NB4 (cell line): ENCODE measurements at places on chromosomes 16 and 17.

- no peak for DNase-seq
These were observed 12.3 kb upstream of the FASN start for GRCh38 chr17:82110298-82110697.

- peak; percentile 65 for DNase-seq
These were observed 2.5 kb upstream of the STARD3 start for GRCh38 chr17:39634384-39634871.

- DNase-seq, result no peak
These were observed 190.2 kb upstream of the ZNF469 start for GRCh38 chr16:88192601-88193000.

GRCh38 chr16:84471316-84471715 lies 33.1 kb downstream of the MEAK7 start:
- DNase-seq, result no peak

DNA sequence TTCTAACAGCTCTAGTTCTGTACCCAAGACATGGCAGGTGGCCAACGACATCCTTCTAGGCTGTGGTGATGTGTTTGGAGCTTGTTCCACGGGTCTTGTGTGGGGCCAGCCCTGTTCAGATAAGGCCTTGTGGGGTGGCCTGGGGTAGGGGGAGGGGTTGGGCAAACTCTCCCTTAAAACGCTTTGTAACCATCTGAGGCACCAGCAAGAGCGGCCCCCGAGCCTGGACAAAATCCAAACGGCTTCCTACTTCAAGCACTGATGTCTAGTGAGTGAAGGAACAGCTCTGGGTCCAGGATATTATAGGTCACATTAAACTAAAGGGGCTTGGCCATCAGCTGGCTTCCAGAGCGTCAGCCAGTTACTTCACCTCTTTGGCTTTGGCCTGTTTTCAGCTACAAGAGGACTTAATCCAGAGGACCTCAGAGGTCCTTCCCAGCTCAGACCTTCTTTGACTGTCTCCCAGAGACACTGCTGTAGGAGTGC lies 11.9 kb downstream of the SERPINF1 start:
- no peak for DNase-seq

DNA sequence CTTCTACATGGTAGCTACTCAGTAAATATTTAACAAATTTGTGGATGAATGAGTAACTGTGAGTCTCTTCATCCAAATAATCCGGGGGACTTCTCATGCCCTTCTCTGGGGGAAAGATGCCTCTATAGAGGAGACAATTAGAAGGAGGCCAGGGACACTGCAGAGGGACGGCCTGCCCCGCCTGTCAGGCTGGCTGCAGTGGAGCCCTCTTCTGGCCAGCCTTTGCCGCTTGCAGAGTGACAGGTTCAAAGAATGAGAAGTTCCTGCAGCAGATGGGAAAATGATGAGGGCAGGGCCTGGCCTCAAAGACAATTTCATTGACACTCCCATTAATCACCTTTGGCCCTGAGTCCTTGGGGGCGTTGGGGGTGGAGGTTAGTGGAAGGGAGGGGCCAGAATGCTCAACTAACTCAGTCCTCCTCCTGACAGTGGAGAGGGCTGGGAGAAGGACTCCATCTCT lies 339.0 kb downstream of the MAF start:
- peak; percentile 58 for DNase-seq

GRCh38 chr16:88941913-88942909 lies 34.8 kb downstream of the CBFA2T3 start:
- peak; percentile 88 for DNase-seq

DNA sequence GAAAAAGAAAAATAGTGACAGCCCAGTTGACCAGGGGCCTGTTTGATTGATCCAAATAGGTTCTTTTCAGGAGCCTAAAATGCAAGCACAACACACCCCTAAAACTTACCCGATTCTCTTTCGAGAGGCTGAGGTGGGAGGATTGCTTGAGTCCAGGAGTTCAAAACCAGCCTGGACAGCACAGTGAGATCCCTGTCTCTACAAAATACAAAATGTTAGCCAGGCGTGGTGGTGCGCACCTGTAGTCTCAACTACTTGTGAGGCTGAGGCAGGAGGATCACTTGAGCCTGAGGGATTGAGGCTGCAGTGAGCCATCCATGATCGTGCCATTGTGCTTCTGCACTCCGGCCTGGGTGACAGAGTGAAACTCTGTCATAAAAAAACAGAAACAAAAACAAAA lies 1.5 kb upstream of the KIF19 start:
- no peak for DNase-seq

GRCh38 chr17:18626152-18626870 lies 17.9 kb downstream of the TBC1D28 start:
- no peak for DNase-seq

GRCh38 chr17:50312308-50312707 lies 33.6 kb upstream of the XYLT2 start:
- no peak for DNase-seq

DNA sequence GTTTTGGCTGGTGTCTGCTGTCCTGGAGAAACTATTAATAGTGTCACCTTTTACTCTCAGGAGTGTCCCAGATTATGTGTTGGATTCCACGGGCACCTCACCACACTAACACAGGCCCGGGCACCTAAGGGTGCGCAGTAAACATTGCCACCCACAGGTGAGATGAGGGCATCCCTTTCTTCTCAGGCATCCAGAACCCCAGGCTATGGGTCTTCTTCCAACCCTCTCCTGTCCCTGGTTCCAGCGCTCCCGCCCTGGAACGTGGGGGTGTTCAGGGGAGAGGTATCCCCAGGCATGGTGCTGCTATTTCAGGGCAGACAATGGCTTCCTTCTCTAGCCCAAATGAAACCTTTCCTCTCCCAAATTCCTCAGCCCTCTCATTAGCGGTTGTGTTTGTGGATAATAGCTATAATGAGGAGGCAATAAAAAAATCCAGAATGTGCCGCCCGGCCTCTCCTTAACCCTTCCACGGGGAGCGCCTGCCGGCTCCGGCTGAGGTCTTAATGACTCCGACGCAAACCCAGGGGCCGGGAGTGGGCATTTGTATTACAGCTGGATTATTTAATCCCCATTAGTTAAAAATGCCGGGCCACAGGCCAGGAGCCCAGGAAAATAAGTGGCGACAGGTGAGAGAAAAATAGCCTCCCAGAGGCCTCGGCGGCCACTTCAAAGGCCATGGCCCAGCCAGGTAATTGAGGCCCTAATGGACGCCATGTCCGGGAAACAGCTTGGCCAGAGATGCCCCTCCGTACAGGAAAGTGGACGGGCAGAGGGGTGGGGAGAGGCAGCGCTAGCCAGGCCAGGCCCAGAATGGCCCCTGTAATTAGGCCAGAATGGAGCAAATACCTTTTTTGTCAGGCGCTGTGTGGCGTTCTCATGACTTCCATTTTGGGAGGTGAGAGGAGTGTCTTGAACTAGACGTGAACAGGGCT lies 102.8 kb downstream of the IRX5 start:
- no peak for DNase-seq

- DNase-seq, result no peak
These were observed 18.4 kb upstream of the CAPN15 start for GRCh38 chr16:508884-509736.

- no peak for DNase-seq
These were observed 676.6 kb downstream of the CDH11 start for GRCh38 chr16:64445245-64445644.

- DNase-seq, result no peak
These were observed 33.8 kb downstream of the CBFA2T3 start for GRCh38 chr16:88943131-88943664.

DNA sequence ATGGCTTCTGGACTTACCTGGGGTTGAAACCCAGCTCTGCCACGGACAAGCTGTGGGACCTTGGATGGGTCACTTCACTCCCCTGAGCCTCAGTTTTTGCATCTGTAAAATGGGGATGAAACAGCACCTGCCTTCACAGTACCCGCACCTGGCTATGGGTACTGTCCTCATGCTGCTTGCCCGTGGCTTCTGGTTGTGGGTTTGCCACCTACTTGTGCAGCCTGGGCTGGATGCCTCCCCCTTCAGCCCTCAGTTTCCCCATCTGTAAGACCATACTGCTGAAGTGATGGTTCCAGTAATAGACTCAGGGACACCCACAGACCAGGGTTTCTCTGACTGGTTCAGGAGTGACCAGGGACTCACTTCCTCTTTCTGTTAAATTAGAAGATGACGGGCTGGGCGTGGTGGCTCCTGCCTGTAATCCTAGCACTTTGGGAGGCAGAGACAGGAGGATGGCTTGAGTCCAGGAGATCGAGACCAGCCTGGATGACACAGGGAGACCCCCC lies 9.4 kb downstream of the GLIS2 start:
- DNase-seq, result peak; percentile 67

DNA sequence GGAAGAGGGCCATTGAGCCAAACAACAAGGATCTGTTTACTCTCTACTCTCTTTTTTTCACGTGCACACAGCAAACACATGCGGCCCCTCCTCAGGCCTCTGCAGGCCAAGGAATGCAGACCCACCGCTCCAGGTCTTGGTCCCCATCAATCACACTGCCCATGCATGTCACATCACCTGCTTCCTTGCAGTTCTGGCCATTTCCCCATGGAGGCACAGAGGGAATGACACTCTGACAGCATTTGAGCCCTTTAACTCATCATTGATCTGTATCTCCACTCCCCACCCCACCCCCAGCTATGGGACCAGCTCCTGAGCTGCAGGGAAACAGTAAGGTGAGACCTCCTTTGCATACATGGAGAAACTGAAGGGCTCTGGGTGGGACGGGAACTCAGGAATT lies 45.9 kb upstream of the MEIOC start:
- DNase-seq, result no peak

GRCh38 chr16:9647981-9648701 lies 534.1 kb downstream of the GRIN2A start:
- peak; percentile 31 for DNase-seq

DNA sequence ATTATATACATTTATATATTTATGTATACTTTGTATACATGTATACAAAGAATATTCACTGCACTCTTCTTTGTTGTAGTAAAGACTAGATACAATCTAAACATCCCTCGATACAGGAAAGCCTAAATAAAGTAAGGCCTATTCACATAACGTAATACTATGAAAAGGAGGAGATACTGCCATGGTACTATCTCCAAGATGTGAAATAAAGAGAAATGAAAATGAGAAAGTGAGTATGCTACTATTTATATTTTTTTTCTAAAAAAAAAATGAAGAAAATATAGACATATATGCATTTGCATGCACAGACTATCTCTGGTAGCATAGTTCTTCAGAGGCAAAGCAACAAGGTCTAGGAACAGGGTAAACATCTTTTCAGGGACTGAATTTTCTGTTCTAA lies 19.4 kb downstream of the CFDP1 start:
- DNase-seq, result no peak

GRCh38 chr16:8087146-8087545 lies 503.2 kb downstream of the TMEM114 start:
- no peak for DNase-seq

DNA sequence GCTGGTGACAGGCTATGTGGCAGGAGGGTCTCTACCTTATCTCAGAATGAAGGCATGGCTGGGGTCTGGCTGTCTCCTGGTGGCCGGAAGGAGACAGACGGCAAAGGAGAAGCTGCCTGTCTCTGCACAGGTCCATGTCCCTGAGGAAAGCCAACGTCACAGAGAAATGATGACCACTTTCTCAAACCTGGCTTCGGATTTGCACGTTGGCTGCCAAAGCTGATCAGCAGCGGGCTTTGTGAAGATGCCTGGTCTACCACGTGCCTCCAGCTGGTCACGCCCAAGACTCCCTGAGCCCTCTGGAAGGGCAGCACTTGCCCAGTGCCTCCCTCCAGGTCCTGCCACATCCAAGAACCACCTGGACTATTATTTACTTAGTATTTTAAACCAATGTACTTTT lies 8.4 kb downstream of the DEXI start:
- no peak for DNase-seq

DNA sequence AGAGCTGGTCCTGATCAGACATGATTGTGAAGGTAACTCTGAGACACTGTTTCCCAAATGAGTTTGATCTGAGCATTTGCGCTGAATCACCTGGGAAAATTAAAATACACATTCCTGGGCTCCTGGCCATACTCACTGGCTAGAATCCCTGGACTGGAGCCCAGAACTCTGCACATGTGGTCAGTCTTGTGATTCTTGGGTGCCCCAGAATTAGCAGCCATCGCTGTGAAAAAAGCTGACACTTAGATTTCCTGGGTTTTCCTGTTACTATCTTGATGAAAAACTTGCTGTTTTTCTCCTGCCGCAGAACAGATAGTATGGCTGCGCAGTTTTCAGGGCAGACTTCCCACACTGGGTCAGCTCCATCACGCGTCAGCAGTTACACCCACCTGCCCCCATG lies 24.6 kb downstream of the NECAB2 start:
- DNase-seq, result no peak

- DNase-seq, result no peak
These were observed 46.9 kb downstream of the SYCE1L start for GRCh38 chr16:77246150-77246549.

- DNase-seq, result no peak
These were observed 14.2 kb downstream of the LYRM9 start for GRCh38 chr17:27878776-27879562.

GRCh38 chr16:71796501-71797097 lies 12.0 kb downstream of the AP1G1 start:
- no peak for DNase-seq

GRCh38 chr16:3472878-3473595 lies 22.3 kb downstream of the C16orf90 start:
- no peak for DNase-seq

GRCh38 chr17:40307001-40307730 lies 1.8 kb upstream of the RARA start:
- peak; percentile 49 for DNase-seq

DNA sequence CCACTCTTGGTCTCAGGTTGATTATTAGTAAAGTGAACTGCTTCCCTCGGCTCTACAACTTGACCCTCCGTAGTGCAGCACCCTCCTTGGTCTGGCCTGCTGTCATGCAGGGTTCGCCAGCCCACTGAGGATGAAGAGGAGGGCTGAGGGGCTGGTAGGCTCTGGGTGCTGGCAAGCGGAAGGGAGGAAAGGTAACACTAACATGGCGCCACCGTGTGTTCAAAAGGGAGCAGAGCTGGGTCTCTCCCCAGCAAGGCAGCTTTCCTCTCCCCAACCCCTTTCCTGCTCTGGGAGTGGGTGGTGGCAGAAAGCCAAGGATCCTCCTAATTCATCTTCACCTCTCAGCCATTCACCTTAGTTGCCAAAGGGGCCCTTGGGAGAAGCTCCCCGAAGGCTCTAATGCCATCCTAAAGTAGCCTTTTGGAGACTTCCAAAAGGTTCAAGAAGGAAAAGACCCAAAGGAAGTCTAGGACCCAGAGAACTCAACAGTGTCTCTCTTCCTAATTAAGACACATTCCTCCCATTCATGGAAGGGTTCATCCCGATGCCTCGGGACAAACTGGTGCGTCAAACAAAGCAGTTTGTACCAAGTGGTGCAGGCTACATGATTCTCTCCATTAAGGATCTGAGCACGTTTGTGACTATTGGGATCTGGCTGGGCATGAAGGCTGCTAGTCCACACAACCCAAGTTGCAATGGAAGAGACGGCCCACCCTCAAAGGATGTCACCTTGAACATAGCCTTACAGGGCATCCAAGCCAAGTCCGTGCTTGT lies 90.8 kb upstream of the TOB1 start:
- DNase-seq, result peak; percentile 67

GRCh38 chr17:72122765-72123529 lies 2.1 kb downstream of the SOX9 start:
- no peak for DNase-seq
